ENCODE measurements at places on chromosomes 16 and 17.

GRCh38 chr17:4953451-4953961 lies 2.6 kb downstream of the ENO3 start:
- ATAC-seq = no peak

GRCh38 chr17:62925267-62925836 lies 40.7 kb upstream of the TANC2 start:
- no peak for ATAC-seq

DNA sequence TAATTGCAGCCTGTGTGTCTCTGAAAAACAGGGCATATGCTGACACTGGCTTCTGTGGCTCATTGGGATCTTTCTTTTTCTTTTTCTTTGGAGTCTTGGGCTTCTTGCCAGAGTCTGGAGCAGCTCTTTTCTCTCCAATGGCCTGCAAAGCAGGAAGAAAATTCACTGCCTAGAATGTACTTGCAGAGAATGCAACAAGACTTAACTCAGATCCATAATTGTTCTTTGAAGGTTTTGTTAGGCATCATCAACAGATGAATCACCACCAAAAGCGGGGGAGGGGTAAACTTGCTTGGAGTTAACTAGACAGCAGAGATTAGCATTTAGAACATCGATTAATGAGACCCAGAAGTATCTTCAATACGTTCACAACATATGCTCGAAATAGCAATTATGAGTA lies 100.9 kb downstream of the TOX3 start:
- no peak for ATAC-seq

DNA sequence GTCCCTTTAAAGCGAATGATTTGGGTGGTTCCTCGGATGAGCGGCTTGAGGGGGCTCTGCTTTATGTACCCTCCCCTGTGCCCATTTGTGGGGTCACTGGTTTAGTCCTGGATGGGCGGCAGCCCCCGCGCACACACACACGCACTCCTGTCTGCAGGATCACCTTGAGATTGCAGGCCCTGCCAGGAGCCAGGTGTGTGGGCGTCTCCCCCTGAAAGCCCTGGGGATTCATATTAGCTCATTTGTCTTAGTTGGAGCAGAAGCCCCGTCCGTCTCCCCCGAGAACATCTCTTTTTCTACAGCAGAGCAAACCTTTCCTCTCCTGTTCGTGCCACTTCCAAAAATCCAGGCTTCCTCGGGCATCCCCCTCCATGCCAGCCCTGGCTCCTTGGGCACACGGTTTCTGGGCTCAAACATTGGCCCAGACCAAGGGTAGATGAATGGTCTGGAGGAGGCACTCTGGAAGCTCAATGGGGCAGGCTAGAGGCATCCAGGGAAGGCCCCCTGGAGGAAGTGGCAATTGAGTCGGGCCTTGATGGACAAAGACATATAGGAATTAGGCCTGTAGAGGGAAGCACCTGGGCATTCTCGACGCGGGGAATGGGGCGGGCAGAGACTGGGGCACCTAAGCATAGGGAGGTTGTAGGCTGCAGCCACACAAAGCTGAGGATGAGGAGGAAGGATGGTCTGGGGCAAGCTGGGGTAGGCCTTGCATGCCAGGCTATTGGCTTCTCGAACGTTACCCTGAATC lies 218.5 kb upstream of the GSE1 start:
- no peak for ATAC-seq

GRCh38 chr16:7646821-7647500 lies 314.3 kb downstream of the RBFOX1 start:
- no peak for ATAC-seq

- no peak for ATAC-seq
These were observed 37.1 kb upstream of the SLC38A8 start for GRCh38 chr16:84079664-84080063.

- ATAC-seq = no peak
These were observed 15.0 kb upstream of the CBX8 start for GRCh38 chr17:79811868-79812352.

GRCh38 chr17:44005527-44006271 lies 1.3 kb downstream of the NAGS start:
- no peak for ATAC-seq

GRCh38 chr17:6755731-6756184 lies at the start of gene XAF1:
XAF1 (plus strand) TSS chr17:6756046; CDS start chr17:6756079, 33 bp downstream.
- ATAC-seq = no peak

- ATAC-seq = no peak
These were observed 245.9 kb downstream of the CPPED1 start for GRCh38 chr16:12557786-12558185.

DNA sequence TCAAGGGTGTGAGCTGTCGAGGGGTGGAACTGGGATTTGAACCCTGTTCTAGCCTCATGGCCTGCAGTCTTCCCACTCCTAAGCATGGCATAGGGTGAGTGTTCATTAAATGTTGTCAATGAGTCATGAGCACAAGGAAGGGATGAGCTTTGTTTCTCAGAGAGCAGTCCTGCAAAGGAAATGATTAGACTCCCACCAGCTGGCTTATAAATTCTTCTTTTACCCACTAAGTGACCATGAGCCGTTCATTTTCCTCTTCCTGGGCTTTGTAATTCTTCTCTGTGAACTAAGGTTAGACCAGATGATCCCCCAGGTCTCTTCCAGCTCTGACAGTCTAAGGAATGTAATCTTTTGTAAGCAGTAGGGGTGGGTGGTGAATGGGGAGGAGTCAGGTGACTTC lies 47.9 kb upstream of the HNF1B start:
- no peak for ATAC-seq

- ATAC-seq = no peak
These were observed 113.0 kb downstream of the COPRS start for GRCh38 chr17:31745964-31746600.

- ATAC-seq = peak; percentile 36
These were observed 20.2 kb upstream of the GUCY2D start for GRCh38 chr17:7982173-7982572.

DNA sequence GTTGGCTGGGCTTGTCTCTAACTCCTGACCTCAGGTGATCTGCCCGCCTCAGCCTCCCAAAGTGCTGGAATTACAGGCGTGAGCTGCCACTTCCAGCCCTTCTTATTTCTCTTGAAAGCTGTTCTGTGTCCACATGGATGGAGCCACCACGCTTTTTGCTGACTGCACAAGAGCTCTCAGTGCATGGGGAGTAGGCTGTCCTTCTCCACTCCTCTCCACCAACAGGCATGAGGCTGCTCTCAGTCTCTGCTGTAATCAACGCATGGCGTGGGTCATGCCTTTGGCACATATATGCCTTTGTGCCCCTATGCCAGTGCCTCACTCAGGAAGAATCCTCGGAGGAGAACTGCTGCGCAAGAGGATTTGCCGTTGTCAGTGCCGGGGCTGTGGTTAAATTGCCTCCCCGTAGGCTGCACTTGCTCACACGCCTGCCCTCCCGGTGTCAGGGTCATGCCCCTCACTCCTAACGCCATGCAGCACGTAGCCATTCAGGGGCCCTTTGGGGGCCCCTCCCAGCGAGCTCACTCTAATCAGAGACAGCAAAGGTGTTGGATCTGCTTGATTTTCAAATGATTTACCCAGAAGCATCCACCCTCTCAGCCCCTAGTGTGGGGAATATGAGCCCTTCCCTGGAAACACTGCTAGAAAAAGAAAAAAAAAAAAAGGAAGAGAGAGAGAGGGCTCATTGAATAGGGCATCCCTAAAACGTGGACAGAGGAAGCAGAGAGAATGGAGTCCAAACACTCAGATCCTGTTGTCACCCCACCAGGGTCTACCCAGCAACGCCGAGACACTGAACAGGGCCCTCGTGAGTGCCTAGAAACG lies 47.5 kb upstream of the ZCCHC14 start:
- ATAC-seq = no peak

- no peak for ATAC-seq
These were observed 14.6 kb downstream of the SREBF1 start for GRCh38 chr17:17822189-17822588.

DNA sequence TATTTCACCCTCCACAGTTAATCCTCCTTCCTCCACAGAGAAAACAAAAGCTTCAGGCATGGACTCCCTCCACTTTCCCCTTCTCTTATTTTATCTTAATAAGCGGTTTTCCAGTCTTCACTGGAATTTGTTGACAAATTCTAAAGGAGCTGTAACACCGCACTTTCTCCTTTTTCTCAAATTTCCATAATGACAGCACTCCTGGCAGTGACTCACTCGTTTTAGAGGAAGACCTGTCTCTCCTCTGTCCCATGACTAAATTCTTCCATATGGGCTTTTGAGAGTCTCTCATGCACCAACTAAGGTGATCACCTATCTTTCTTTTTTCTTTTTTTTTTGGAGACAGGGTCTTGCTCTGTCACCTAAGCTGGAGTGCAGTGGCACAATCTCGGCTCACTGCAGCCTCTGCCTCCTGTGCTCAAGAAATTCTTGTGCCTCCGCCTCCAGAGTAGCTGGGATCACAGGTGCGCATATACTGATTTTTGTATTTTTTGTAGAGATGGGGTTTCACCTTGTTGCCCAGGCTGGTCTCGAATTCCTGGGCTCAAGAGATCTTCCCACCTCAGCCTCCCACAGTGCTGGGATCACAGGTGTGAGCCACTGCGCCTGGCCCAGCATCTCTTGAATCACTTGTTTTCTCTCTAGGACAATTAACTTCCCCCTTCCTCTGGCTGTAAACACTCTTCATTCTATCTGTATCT lies 7.7 kb downstream of the ITGAM start:
- no peak for ATAC-seq

- no peak for ATAC-seq
These were observed 21.7 kb upstream of the VWA3A start for GRCh38 chr16:22070361-22071330.

GRCh38 chr16:3590736-3591435 lies 13.7 kb upstream of the NLRC3 start:
- no peak for ATAC-seq

DNA sequence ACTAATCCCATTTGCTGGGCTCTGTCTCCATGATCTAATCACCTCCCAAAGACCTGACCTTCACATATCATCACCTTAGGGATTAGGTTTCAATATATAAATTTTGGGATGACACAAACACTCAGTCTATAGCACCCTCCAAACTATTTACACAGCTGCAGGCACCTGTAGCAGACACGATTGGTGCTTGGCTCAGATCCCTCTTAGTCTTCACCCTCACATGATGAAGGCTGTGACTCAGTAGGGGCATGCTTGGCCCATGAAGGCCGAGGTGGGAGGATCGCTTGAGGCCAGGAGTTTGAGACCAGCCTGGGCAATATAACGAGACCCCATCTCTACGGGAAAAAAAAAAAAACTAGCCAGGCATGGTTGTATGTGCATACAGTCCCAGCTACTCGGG lies 73.5 kb downstream of the HS3ST2 start:
- ATAC-seq = no peak

- no peak for ATAC-seq
These were observed 7.8 kb downstream of the LPO start for GRCh38 chr17:58246104-58246740.

- ATAC-seq = no peak
These were observed 226.5 kb upstream of the GSE1 start for GRCh38 chr16:85386467-85387170.

GRCh38 chr17:27651411-27652345 lies 20.7 kb downstream of the LGALS9 start:
- ATAC-seq = peak; percentile 11

GRCh38 chr17:27536781-27537180 lies 80.5 kb downstream of the KSR1 start:
- ATAC-seq = no peak

DNA sequence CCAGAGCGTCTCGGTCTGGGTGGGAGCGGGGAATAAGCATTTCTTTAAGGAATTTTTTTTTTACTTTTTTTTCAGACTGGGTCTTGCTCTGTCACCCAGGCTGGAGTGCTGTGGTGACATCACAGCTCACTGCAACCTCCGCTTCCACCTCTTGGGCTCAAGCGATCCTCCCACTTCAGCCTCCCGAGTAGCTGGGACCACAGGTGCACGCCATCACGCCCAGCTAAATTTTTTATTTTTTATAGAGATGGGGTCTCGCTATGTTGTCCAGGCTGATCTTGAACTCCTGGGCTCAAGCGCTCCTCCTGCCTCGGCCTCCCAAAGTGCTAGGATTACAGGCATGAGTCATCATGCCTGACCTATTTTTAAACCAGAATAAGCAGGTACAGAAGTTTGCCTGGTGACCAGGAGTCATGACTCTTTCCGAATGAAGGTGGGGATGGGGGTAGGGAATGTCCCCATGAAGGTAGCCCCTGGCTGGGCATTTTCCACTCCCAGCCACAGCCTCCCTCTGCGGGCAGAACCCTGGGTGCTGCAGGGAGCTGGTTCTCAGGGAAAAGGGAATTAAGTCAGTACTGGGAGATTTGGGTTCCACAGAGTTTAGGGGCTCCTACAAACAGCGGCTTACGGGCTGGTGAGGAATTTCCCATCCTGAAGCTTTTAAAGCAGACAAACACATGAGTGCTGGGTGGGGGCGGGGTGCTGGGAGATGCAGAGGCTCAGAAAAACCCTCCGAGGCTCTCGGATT lies 48.3 kb downstream of the TBC1D16 start:
- ATAC-seq = no peak

DNA sequence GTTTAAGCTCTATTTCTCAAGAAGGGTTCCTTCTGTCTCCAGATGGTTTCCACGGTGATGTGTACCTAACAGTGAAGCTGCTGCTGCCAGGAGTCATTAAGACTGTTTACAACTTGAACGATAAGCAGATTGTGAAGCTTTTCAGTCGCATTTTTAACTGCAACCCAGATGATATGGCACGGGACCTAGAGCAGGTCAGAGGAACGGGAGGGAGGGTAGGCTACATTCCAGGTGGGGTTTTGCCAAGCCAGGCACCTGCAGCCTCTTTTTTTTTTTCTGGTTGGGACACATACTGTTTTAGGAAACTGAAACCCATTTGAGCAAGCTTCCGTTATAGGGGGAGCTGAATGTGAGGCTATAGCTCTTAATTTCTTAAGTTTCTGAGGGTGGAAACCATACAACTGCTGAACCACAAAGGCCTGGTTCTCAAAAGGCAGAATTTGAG lies 10.6 kb downstream of the LIG3 start:
- ATAC-seq = no peak

DNA sequence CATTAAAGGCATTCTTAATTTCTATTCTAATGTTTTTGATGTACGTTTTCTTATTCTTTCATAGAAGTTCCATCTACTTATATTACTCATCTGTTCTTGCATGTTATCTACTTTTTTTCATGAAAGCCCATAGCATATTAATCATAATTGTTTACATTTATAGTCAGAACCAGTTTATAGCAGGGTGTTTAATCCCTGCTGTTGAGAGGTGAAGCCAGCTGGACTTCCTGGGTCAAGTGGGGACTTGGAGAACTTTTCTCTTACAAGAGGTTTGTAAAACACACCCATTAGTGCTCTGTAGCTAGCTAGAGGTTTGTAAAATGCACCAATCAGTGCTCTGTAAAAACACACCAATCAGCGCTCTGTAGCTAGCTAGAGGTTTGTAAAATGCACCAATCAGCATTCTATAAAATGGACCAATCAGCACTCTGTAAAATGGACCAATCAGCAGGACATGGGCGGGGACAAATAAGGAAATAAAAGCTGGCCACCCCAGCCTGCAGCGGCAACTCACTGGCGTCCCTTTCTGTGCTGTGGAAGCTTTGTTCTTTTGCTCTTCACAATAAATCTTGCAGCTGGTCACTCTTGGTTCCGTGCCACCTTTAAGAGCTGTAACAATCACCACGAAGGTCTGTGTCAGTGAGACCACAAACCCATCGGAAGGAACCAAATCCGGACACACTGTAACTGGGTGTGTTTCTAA lies 120.6 kb downstream of the TANC2 start:
- ATAC-seq = no peak
